ENCODE measurements at places on chromosomes 7 and 10.

- DNase-seq: no peak
These were observed 1.4 kb upstream of the CTBP2 start for GRCh38 chr10:125161707-125162119.

DNA sequence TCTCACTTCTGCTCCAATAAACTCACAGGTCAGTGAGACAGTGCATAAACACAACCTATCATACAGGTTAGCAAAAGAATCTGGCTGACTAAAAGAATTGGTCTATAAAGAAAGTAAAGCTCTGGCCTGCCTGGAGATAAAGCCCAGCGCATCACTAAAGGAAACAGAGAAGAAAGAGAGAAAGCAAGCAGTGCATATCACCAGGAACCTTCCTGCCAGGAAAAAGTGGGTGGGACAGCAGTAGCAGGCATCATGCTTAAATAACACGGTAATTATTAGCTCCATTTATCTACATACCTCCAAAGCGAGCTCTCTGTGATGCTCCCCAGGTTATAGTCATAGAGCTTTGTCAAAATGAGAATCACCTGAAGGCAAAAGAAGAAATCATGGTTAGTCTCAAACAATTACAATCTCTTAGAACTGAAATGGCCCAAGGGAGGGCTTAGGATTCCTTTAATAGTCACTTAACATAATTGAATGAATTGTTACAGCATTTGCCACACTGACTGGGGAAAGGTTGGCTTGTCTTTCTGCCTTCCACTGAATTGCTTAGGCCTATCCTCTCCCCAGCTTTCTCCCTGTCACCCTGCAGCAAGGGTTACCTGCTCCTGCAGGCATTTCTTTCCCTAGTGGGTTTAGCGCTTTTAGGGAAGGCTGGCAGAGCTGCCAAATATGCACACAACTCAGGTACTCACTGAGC is 208.1 kb downstream of the SORCS1 start:
- no peak for DNase-seq

DNA sequence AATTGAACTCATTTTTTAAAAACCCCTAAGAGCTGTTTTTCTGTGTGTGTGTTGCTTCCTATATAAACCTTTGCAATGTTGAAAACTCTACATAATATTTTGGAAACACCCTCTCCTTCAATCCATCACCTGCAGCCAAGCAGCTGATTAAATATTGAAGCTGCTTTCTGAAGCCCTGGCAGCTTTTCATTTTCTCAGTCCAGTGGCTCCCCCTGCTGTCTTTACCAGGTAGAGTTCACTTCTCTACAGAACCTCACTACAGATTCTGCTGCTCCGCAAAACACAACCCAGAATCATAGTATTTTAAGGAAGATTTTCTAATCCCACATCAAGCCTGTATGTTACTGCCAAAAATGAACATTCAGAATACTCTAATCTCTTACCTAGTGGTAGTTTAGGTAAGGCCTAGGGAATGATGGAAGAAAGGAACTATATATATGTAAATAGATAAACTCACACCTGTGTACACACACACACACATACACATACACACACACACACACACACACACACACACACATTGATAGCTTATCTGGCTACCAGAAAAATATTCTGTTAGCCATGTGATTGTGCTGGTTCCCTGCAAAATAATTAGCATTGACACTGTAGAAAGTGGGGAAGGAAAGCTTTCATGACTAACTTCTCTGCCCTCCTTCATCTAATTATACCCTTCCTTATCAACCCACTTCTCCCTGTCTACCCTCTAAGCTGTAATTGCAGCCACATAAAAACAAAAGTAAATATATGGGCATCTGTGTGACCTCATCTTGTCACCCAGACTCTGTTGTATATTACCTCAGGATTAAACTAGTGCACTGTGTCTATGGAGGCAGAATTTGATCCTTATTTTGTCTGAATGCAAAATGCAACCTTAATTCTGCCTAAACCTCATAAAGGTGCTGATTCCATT is 229.5 kb upstream of the FZD1 start:
- DNase-seq: peak; percentile 40

GRCh38 chr7:54878339-54878738 is 119.3 kb upstream of the SEC61G start:
- DNase-seq: no peak

DNA sequence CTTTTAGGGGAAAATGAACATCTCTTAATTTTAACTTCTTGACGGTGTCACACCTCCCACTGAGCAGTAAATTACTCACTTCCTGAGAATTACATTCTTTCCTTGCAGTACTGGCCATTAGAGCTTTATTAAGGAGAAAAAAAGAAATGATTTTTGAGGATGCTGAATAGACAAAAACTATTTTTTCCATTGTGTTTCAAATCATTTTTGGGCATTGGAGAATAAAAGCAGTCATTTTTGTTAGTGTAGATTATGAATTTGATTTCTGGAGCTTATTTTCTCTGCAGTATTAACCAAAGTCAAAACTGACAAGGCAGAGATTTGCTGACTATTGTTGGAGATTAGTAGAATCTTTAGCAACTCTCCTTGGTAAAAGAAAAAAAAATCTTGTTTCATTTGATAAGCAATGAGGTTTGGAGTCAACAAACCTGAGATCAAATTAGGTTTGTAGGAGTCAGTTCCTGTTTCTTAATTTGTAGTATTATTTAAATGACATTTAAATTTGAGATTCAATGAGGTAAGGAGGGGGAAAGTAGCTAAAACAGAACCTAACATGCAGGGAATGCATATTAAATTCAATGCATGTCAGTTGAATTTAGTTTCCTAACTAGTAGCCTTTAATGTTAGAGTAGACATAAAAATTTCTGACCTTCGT is 70.6 kb downstream of the AP3M1 start:
- DNase-seq: no peak

DNA sequence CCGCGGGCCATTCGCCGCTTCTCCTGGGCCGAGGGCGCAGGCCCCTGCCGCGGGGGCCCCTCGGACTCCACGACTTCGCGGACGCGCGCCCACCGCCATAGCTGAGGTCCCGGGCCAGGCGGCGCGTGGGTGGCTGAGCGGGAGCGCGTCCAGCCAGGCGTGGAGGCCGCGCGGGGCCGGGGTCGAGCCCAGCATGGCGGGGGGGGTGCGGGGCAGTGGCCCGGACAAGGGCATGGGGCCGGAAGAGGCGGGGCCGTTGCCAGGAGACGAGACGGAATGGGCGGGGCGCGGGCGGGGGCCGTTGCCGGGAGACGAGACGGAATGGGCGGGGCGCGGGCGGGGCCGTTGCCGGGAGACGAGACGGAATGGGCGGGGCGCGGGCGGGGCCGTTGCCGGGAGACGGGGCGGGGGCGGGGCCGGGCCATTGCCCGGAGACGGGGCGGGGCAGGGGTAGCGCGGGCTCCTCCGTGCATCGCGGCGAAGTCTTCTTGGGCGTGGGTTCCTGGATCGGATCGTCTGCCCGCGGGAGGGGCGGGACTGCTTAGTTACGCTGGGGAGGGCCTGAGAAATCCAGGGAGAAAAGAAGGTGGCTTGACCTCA is 14.8 kb downstream of the ADAM8 start:
- DNase-seq: no peak

DNA sequence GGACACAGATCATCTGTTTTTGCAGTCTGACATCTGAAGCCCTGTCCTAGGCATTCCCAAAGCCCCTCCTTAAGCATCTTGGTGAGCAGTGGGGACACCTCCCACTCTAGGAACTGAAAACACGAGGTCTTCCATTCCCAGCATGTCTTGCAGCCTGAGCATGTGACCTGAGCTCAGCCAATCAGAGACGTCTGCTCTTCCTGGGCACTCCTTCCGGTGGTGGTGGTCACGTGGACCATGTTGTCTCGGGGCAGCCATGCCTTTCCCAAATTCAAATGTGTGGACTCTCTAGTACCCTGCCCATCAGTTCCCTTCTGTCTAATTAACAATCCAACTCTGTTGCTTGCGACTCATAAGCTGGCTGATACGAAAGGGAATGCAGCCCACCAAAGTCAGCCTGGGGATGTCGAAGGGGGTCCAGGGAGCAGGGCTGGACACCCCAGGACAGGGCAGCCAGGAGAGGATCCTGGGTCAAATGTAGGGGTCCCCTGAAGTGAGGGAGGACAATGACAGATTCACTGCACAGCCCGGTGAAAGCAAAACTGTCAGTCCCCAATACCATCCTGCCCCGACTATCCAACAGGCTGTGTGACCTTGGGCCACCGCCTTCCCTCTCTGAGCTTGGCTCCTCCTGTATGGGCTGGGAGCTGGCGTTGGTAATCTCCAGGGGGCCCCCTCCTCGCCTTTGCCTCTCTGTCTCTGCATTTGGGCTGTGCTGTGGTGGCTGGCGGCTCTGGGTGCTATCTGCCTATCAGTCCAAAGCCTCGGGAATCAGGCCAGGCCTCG is 57.4 kb upstream of the BAIAP2L1 start:
- no peak for DNase-seq

GRCh38 chr10:7359954-7360353 is 50.9 kb downstream of the SFMBT2 start:
- DNase-seq: no peak

DNA sequence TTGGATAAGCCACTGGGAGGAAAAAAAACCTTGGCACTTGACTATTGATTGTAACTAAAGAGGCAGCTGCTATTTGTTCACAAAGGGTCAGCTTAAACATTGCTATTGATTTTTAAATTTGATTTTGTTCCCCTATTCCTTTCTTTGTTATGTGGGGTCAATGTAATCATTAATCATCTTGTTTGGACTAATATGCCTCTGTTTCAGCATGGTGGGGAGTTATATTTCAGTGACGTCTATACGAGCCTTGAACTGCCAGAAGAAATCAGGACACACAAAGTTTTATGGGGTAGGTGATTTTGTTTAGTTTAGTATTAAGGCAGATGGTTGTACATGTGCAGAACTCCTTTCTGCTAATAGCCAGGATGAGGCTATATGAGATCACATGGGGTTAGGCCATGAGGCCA is 7.5 kb downstream of the AS3MT start:
- no peak for DNase-seq

DNA sequence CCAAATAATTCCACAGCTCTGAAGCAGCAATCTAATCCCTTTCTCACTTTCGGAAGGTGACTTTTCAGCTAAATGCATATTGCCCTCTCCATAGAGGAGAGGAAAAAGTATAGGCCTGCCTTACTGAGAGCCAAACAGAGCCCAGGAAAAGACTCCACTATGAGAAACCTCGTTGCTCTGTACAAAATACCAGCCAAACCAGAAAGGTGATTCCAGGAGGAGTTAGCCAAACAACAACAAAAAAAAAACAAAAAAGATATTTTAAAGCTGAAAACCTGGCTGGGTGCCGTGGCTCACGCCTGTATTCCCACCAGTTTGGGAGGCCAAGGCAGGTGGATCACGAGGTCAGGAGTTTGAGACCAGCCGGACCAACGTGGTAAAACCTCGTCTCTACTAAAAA is 70.5 kb downstream of the HOXA1 start:
- DNase-seq: no peak

- no peak for DNase-seq
These were observed 61.8 kb upstream of the SP4 start for GRCh38 chr7:21365866-21366624.

DNA sequence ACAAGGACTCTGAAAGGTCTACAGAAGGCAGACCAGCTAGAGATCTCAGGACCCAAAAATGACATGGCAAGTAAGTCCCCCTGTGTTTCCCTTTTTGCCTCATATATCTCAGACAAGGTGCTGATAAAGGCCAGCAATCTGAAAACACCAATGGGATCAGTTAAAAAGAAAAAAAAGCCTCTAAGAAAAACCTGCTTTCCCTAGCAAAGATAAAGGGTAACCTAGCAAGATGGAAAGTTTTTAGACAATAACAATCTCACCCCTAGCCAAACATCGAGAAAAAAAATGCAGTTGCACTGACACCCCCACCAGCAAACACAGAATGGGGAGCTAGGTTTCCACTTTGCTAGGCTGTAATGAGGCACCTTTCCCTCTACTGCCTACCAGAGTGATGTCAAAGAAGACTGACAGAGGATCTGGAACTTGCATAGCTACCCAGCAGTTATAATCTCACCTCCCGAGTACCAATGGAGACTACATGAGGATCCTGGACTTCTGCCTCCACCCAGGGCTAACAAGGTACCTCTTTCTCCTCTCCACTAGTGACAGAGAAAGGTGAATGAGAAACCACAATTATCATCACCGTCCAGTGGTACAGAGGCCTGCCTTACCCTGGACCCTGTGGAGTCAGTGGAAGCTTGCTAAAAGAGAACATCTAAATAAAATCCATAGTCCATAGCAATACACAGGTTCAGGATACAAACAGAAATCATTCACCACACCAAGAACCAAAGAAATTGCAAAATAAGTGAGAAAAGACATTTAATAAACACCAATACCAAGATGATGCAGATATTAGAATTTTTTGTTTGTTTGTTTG is 240.8 kb downstream of the ARHGAP12 start:
- DNase-seq: no peak

- no peak for DNase-seq
These were observed 8.1 kb downstream of the CYP26A1 start for GRCh38 chr10:93081834-93082233.

DNA sequence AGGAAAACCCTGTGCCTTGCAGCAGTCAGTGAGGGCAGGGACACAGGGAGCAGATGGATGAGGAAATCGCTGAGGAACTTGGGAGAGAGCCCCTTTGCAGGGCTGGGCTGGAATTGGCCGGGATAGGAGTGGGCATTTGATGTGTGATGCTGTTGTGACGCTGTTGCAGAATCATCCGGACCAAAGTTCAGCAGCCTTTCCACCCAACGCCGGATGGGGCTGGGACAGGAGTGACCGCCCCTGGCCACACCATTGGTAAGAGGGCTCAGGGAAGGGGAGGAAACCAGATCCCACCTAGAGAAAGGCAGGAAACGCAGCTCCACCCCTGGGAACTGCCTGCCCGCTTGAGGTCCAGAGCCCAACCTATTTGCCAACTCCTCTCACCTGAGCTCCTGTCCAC is 33.9 kb downstream of the PAX2 start:
- DNase-seq: no peak

GRCh38 chr10:21174715-21175495 is 277.8 kb upstream of the NEBL start:
- DNase-seq: no peak

DNA sequence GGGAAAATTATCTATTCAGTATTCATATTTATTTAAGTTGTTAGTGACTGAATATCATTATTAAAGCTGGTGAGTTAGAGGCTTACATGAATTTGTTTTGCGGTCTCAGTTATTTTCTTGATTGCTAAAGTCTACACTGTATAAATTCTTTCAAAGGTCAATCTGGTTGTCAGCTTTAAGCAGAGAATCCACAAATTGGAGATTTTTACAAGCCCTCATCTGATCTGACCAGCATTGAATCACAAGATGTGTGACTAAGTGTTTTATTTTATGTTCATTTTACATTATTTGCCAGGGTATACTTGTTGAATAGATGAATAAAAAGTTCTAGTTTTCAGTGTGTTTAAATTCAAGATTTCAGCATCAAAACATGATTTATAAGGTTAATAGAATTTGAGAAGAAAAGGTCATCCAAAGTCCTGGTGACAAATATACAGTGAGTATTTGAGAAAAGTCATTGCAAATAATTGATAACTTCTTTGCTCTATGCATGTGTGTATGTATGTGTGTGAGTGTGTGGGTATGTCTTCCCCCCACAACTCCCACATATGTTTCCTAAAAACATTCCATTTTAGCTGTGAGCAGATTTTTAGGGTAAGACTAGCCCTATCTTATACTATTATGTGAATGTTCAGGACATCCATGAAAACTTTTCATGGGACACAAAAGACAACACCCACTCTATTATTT is 4.4 kb downstream of the SEMA3A start:
- no peak for DNase-seq

- no peak for DNase-seq
These were observed 10.5 kb upstream of the GRID1 start for GRCh38 chr10:86376852-86377796.

GRCh38 chr10:101346177-101346576 is 7.8 kb upstream of the BTRC start:
- DNase-seq: no peak
